ENCODE measurements at places on chromosomes 16 and 17.
A peak's percentile ranks its signal among the peaks of the same experiment; 100 is the strongest.

DNA sequence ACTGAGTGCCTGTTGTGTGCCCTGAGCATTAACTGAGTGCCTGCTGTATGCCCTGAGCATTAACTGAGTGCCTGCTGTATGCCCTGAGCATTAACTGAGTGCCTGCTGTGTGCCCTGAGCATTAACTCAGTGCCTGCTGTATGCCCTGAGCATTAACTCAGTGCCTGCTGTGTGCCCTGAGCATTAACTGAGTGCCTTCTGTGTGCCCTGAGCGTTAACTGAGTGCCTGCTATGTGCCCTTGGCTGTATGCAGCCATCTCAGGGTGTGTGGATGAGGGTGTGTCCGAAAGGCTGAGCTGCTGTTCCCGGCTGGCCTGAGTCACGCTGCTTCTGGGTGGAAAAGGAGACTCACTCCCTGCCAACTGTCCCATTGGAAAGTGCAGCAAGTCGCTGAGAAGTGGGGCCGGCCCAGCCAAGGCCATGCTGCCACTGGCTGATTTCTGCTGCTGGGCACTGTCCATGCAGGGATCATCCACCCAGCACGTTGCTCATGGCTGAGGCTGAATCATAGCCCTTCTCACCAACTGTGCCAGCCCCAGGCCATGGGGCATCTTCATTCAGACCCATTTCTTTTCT is 113.8 kb downstream of the OR1D5 start:
- DNase-seq = no peak

GRCh38 chr17:79547586-79547985 is 63.3 kb downstream of the RBFOX3 start:
- DNase-seq = no peak

- peak; percentile 96 for DNase-seq
Observed at GRCh38 chr16:68244903-68245853, at the start of gene PLA2G15. Gene PLA2G15 (plus strand): TSS chr16:68245373. CDS start chr16:68245427, 54 bp downstream.

GRCh38 chr17:8665684-8666083 is 35.2 kb upstream of the MYH10 start:
- no peak for DNase-seq

DNA sequence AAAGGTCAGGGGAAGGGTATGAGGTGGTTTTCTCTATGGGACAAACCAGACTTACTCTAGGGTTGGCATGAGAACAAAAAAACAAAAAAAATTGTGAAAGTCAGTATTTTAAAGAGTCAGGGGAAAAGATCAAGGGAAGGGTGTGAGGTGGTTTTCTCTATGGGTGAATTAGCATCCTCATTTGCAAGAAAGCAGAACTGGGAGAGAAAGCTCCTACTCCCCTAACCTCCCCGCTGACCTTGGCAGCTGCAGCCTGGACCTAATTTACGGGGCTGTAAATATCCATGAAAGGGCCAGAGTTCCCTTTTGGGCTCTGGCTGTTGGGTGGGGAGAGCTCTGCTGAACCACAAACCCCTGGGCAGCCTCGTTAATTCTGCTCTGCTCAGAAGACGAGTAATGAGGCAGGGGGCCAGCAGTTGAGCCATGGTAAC is 10.6 kb downstream of the RHBDL3 start:
- no peak for DNase-seq

DNA sequence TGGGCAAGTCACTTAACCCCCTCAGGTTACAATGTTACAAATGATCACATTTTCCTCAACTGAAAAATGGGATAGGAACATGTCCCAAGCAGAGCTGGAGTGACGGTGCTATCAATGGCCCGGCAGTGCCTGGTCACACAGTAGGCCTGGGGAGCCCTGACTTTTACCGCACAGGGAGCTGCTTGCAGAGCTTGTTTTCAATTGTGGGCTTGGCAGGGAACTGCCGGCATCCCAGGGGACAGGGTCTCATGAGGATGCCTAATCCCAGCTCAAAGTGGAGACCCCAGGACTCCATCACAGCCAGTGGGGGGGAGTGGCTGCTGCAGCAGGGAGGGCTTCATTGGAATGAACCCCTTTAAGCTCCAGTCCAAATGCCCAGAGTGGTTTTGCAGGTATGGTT is 11.4 kb downstream of the SNX20 start:
- no peak for DNase-seq

DNA sequence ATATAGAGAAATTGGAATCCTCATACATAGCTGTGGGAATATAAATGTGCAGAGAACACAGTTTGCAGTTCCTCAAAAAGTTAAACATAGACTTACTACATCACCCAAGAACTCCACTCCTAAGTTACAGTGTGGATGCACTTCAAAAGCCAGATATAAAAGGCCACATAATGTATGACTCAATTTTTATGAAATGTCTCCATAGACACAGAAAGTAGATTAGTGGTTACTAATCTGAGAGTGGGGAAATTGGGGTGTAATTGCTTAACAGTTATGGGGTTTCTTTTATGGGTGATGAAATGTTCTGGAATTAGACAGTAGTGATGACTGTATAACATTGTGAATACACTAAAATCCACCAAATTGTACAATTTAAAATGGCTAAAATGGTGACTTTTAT is 60.9 kb downstream of the CACNG1 start:
- no peak for DNase-seq

- no peak for DNase-seq
Observed at GRCh38 chr17:31074772-31075555, 19.8 kb upstream of the NF1 start.

DNA sequence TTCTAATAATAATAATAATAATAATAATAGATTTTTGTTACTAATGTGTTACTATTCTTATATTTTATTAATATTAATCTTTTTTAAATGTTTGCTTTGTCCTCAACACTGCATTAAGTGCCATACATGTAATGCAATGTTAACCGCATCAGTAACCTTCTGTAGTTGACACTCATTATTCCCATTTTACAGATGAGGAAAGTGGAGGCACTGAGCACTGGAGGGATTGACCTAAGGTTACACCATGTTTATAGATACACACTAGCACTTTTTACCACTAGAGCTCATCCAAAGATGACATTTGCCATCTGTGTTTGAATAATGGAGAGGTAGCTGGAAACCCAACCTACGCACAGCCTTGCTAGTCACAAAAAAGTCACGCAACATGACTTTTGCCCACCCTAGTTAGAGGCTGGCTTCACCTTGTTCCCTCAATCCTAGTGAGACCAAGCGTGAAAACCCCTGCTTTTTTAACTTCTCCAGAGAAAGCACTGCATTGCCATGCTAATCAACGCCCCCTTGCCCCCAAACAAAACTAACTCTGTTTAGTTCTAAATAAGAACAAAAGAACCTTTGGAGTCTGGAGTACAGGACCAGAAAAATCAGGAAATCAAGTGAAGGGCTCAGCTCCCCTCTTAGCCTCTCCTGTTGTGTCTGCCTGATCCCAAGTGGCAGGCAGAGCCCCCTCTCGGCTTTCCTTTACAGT is 2.3 kb downstream of the ARSG start:
- no peak for DNase-seq

DNA sequence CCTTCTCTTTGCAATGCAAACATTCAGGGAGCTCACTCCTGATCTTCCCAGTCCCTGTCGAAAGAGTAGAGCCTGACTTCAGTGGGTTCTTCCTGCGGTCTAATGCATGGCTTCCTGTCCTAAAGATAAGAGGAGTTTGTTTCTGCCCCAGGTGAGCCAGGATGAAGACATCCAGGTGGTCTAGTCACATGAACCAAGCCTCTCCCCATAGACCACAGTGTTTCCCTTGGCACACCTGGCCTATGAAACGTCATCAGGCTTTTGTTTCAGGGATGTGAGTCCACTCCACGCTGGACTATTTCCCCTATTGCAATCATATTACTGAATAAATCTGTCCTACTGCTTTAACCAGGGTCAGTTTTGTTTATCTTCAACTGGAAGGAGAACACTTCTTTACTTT is 21.1 kb downstream of the CES1 start:
- no peak for DNase-seq

- DNase-seq = no peak
Observed at GRCh38 chr17:8696906-8697305, 47.7 kb downstream of the CCDC42 start.

DNA sequence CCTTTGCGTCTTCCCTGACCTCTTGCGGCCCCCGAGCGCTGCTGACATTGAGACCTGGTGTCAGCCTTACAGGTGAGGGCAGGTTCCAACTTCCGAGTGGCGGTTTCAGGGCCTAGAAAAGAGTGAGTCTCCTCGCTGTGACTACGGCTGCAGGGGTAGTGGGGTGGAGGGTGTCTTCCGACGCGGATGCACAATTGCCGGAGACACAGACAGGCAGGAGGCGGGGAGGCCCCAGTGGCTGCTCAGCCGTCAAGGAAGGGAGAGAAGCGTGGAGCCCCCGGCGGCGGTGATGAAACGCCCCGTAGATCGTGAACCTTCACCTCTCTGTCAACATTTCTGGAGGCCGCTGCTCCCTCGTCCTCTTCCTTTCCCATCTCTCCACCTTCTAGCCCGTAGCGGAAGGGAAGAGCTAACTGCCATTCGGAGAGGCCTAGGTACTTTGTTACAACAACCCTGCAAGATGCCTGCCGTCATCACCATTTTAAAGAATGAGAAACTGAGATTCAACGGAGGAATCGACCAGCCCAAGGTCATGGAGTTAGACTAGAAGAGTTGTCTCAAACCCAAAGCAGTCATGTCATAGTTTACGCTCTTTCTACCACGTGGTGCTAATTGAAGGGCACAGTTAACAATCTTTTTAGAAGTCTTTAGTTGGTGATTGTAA is 485 bp downstream of the DNAJA3 start:
- DNase-seq = no peak

GRCh38 chr16:50735629-50736122 is 6.2 kb upstream of the CYLD start:
- DNase-seq = no peak

DNA sequence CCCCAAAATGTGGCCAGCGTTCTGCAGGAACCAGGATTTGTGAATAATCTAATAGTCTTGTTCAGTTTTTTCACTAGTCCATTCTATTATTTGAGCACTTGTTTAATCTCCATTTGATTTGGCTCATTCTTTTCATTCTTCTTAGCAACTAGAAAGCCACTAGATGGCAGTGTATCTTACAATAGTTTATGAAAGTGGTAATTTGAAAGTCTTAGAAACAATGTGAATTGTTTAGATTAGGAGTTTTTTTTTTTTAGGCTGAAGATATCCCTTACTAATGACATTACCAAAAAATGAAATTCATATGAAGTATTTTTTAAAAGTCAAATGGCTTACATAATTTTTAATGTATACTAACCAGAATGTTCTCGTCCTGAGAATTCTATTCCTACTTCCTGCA is 6.7 kb downstream of the ERI2 start:
- no peak for DNase-seq

DNA sequence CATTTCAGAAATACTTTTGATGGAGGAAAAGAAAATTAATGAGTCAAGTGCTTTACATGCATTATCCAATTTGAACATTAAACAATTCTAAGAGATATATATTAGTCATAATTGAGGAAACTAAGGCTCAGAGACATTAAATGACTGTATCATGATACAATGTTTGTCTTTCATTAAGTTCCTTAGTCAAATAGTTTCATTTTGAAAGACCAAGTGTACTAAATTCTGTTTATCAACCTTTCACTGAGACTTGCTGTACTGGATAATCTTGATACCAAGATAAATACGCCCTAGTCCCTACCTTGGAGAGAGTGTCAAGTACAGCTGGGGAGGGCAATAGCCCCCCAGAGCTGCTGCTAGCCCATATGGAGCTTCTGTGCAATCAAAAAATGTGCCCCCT is 24.2 kb downstream of the TOM1L2 start:
- DNase-seq = no peak

DNA sequence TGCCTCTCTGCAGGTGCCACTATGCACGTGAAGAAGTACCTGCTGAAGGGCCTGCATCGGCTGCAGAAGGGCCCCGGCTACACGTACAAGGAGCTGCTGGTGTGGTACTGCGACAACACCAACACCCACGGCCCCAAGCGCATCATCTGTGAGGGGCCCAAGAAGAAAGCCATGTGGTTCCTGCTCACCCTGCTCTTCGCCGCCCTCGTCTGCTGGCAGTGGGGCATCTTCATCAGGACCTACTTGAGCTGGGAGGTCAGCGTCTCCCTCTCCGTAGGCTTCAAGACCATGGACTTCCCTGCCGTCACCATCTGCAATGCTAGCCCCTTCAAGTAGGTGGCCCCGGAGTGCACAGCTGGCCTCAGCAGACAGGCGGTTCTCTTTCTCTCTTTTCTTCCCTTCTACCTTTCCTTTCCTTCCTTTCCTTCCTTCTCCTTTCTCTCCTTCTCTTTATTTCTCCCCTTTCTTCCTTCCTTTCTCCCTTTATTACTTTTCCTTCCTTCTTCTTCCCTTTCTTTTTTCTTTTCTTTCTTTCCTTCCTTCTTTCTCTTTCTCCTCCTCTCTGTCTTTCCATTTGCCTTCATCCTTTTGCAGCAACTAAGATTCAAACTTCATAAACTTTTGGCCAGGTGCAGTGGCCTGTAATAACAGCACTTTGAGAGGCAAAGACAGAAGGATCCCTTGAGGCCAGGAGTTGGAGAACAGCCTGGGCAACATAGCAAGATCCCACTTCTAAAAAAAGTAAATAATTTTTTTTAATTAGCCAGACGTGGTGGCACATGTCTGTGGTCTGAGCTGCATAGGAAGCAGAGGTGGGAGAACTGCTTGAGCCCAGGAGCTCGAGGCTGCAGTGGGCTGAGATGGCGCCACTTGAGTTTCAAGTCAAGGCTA is 46.7 kb downstream of the SCNN1B start:
- no peak for DNase-seq

- no peak for DNase-seq
Observed at GRCh38 chr17:63985387-63986140, 12.6 kb upstream of the PRR29 start.

GRCh38 chr17:58480090-58480489 is 8.1 kb downstream of the HSF5 start:
- no peak for DNase-seq

DNA sequence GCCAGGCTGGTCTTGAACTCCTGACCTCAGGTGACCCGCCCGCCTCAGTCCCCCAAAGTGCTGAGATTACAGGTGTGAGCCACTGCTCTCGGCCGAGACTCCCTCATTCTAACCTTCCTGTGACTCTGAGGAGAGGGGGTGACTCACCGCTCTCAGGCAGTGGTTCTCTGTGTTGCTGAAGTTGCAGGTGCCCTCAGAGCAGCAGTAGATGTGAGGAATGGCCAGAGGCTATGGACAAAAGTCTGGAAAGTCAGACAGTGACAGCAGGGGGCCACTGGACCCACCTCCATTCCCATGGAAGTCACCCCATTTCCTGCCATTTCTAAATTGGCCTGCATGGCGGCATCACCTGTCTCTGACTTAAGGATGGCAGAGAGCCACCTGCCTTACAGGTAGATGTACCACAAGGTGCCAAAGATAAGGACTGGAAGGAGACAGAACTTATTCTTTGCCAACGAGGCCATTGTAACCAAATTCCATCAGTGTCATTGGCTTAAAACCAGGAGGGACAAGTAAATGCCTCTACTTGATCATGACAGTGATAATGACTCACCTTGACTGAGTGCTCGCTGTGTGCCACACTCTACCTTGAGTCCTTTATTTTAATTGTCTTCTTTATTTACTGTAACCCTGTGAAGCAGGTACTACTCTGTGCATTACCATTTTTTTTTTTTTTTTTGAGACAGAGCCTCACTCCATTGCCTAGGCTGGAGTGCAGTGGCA is 15.3 kb upstream of the CNOT1 start:
- no peak for DNase-seq
